ENCODE measurements at places on chromosomes 7 and 10. TPM values are rescaled to one million over a fixed set of nuclear protein-coding genes. Genes with fewer than 3 reads are reported as not detected.

The HOXA11 gene
- total RNA-seq, result not detected

DNA sequence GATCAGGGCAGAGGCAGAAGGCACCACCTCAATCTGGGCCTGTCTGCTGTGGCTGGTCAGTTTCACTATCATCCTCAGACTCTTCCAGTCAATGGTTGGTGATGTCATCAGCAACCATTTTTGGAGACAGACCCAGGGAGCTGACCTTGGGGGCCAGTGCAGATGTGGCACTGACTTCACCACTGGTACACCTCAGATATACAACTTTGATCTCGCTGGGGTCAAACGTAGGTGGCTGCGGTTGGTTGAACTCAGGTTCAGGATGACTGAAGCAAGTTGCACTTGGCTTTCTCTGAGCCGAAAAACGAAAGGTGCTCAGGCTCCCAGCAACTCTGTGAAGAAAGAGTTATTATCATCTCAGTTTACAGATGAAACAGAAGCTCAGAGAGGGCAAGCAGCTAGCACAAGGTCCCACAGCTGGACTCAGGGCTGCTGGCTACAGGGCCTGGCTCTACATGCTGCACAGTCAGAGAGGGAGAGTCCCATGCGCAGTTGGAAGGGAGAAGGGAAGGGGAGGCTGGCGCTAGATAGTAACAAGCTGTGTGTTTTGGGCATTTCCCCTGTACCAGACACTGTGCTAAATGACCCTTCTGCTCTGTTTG lies 27.2 kb downstream of the ANKRD16 start:
- no peak for DNase-seq

The WDFY4 gene
- total RNA-seq, result not detected

The PRKAG2 gene
- total RNA-seq, result 14.9 TPM

DNA sequence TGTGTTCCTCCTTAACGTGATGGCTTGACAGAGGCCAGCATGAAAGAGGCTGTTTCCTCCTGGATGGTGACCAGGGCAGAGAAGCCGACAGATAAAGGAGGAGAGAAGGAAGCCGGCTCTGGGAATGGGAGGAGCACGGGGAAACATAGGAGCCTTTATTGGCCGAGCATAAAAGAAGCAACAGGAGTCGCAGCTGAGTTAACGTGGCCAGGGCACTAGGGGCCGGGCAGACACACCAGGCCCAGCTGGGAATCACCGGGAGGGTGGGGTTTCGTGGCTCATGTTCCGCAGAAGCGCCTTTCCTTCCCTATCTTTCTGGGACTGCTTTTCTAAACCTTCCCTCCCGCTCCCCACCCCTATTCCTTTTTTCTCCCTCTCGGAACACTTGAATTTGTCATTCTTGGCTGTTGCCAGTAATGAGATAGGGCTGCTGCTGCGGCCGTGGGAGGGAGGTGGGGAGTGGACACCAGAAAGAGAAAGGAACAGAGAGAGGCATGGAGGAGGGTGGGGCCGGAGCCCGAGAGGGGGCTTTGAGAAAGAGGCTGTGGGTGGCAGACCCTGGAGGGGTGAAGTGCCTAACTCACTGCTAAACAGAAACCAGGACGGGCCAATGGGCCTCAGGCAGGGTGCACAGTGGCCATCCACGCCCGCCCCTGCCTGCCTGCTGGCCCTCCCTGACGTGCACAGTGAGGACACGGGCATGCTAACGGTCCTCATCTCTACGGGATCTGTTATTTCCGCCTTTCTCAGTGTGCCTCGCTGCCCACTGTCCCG lies 65.2 kb downstream of the COL13A1 start:
- DNase-seq, result peak; percentile 78

The TUBAL3 gene
- total RNA-seq, result not detected

GRCh38 chr10:109029870-109030269 lies 893.4 kb downstream of the XPNPEP1 start:
- DNase-seq, result no peak

The PGAM2 gene
- total RNA-seq, result 2.9 TPM

DNA sequence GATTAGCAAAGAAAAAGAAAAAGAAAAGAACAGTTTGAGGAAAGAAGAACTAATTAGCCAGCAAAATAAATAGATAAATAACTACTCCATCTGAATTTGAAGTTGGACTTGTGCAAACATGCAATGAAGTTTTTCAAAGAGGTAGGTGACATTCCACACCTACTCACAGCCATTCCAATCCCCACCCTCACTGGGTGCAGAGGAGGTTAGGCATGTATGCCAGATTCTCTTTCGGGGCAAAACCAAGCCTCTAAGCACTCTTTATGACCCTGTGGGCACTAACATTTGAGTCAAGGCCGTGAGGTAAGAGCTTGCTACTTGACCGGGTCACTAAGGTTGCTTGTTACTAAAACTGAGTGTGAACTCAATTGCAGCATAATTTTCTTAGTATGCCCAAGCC lies 108.4 kb upstream of the SEMA3A start:
- DNase-seq, result peak; percentile 33

DNA sequence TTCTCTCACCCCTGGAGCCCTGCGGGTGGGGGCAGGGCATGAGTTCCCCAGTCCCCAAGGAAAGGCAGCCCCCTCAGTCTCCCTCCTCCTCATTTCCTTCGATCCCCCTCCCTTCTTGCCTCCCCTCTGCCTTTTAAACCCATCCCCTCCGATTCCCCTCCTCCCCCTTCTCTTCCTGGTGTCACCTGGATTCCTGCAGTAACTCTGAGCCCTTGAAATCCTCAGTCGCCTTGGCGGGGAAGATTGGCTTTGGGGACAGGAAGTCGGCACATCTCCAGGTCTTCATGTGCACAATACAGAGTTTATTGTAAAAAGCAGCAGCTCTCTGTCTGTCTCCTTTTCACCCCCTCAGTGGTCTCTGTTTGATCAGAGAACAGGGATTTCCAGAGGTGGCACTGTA lies 1.3 kb upstream of the MUC12 start:
- DNase-seq, result peak; percentile 64

- DNase-seq, result no peak
Measured at GRCh38 chr10:43695730-43696129, 47.0 kb upstream of the ZNF32 start.

DNA sequence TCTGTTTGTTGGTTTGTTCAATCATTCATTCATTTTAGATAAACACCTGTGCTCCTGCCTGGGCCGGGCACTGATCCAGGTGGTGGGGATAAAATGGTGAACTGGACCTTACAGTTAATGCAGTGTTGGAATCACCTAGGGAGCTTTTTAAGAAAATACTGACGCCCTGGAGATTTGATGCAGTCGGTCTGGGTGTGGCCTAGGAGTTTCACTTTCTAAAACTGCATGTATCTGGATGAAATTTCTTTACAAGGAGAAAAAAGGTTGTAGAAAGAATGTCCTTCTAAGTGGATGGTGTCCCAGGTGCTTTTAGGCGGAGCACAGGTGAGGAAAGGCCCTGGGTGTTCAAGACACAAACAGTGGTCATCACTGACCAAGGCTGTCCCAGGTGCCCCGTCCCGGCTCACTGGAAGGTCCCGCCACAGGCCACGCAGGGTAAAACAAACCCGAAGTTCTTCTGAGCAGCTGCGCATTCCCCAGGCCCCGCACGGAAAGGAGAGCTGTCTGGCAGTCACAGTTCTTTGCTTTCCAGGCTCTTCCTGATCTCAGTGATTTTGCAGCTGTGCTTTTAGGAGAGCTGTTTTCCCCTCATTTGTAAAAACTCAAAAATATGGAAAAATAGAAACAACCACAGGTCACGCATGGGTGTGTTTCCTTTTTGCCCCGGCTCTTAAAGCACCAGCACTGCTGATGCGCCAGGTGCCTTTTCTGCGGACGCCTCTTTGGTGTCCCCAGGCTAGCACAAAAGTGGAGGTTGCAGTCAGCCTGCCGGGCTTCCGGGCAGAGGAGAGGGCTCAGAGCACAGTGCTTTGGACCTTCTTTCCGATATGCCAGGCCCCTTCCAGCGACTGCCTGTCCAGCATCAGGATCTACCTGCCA lies 161.9 kb downstream of the GRK5 start:
- DNase-seq, result no peak

GRCh38 chr7:170551-171363 lies 21.6 kb upstream of the FAM20C start:
- DNase-seq, result no peak

- DNase-seq, result no peak
Measured at GRCh38 chr10:89278034-89278535, 23.8 kb upstream of the IFIT2 start.
